ENCODE measurements at places on chromosomes 11 and 22.

DNA sequence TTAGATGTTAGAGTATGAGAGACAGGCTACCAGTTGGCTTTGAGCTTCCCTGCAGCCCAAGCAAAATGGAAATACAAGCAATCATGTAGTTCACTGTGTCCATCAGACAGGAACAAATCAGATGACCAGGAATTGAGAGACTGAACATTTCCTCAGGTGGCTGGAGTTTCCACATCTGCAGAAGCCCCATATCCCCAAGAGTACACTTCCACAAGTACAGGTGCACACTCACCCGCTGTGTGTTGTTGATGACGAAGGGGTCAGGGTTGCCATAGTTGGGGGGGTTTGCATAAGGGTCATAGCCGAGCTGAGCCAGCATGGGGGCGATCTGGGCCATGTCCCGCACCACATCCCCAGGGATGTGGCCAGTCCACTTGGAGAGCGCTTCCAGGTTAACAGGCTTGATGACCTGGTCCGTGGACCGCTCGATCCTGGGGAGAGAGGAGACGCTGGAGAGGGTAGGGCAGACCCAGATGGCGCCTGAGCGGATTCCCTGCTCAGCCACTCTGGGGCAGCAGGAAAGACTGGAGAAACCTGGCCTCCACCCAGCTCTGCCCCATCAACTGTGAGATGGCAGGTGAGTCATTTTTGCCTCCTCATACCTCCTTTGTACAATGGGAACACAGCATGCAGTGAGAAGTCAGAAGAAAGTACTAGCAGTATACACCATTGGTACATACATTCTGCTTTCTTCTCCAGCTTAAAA is 23.9 kb upstream of the TFIP11 start:
- DNase-seq: no peak

DNA sequence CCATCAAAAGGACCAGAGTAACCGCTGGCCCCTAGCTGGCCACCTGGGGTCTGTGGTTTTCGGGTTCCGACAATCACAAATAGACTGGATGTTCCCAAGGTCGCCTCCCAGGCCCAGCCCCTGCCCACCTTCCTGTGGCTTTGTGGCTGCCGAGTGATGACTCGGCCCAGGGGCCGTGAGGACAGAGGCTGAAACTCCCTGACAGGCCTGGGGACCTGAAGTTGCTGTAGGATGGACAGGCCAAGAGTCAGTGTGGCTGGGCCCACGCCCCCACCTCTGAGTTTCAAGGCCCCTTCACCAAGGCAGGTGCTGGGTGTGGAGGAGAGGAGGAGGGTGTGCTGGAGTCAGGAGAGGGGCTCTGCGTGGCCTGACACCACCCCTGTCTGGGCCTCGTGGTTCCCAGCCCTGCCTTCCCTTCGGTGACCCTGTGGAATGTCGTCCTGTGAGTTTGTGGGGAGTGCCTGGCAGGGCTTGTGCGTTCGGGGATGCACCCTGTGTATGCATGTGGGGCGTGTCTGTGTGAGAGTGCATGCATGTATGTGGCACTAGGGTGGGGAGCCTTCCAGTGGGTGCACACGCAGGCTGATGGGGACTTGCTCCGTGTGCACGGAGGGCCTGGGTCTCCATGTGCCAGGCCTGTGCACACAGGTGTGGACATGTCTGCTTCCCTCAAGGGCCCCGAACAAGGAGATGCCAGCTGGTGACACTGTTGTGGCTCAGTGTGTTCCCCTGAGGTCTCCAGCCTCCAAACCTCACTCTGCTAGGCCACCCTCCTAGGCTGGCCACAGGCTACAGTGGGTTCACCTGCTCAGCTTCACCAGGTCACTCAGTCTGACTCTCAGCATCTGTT is 8.4 kb upstream of the MGAT3 start:
- no peak for DNase-seq

DNA sequence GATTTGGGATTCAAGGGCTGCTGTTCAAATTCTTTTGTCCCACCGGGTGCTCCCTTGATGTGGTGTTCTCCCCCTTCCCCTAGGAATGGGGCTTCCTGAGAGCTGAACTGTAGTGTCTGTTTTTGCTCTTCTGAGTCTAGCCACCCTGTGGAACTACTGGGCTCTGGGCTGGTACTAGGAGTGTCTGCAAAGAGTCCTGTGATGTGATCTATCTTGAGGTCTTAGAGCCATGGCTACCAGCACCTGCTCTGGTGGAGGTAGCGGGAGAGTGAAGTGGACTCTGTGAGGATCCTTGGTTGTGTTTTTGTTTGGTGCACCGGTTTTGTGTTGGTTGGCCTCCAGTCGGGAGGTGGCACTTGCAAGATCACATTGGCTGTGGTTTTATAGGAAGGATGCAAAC is 46.2 kb downstream of the OR2AT4 start:
- no peak for DNase-seq

DNA sequence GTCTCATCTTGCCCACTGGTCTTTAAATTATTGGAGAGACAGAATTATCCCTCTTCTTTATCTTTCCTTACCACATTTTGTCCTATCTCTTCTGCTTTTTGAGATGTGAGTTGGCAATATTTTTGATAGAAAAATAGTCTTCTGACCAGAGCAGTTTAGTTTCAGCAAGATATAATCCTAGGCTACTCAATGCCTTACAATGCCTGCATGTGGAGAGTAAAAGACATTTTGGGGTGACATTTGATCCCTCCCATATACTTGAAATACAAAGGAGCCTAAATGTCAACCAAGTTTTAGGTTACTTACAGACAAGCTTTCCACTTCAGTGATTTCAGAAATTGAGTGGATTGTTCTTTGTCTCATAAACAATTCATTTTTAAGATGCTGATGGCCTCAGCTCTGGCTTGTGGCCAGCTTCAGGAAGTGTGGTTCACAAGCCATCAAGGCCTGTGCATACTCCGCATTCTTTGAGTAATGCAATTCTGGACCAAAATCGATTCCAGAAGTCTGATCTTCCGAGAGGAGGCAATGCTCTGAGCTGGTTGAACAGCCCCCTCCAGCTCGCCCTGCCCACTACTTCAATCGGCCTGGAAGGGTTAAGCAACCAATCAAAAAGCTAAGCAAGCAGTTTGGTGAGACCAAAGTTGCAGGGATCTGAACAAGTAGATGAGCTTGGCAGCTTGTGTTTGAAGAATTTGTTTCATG is 274.4 kb downstream of the BLID start:
- DNase-seq: no peak

- DNase-seq: no peak
These were observed 14.5 kb downstream of the SCGB1A1 start for GRCh38 chr11:62433141-62433903.

GRCh38 chr11:111019451-111019850 is 226.1 kb upstream of the POU2AF2 start:
- no peak for DNase-seq

DNA sequence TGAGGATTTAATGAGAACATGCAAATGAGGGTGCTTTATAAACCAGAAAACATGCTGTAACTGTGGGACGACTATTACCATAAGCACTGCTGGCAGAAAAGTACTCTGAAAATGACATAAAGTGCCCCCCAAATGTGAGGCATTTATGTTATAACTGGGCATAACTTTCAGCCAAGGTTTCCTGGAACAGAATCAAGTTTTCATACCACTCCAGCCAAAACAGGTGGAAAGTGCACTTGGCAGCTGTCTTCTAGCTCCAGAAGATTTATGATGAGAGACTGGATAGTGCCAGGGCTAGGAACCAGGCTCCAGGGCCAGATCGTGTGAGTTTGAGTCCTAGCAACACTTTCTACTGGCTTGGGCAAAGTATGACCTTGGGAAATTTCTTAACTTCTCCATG is 339.2 kb downstream of the TENM4 start:
- DNase-seq: no peak

GRCh38 chr11:68677432-68677831 is 6.9 kb upstream of the GAL start:
- DNase-seq: no peak

GRCh38 chr11:12762696-12763324 is 88.6 kb downstream of the TEAD1 start:
- no peak for DNase-seq

DNA sequence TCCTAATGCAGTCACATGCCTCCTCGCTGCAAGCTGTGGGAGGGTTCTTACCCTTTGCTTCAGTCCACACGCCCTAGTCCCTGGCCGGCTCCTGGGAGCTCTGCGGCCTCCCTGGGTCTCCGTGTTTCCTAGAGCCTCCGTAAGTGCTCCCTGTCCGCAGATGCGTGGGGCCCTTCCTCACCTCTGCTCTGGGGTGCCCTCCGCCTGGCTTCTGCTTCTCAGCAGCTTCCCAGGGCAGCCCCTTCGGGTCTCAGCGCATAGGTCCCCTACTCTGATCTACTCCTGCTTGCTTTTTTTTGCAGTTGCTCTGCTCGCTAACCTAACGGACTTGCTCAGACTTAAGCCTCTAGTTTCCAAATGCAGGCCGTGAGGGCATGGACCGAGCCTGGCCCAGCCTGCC is 22.4 kb downstream of the CAPN1 start:
- no peak for DNase-seq

DNA sequence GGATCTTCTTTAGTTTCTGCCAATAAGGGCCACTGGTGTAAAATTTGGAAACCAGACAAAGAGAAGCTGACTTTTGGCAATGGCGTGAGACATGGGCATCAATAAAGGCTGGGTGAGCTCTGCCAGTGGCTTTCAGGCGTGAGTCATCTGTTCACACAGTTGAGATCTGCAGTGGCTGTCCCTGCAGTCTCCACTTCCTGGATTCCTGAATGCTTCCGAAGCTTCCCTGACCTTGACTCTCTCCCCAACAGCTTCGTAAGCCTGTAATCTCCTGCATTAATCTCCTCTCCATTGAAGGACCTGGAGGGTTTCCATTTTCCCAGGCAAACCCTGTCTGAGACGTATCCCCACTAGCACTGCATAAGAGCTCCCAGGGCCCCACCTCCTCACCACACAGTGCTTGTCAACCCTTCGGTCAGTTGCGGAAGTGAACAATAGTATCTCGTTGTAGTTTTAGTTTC is 574.7 kb downstream of the TBC1D22A start:
- peak; percentile 13 for DNase-seq

DNA sequence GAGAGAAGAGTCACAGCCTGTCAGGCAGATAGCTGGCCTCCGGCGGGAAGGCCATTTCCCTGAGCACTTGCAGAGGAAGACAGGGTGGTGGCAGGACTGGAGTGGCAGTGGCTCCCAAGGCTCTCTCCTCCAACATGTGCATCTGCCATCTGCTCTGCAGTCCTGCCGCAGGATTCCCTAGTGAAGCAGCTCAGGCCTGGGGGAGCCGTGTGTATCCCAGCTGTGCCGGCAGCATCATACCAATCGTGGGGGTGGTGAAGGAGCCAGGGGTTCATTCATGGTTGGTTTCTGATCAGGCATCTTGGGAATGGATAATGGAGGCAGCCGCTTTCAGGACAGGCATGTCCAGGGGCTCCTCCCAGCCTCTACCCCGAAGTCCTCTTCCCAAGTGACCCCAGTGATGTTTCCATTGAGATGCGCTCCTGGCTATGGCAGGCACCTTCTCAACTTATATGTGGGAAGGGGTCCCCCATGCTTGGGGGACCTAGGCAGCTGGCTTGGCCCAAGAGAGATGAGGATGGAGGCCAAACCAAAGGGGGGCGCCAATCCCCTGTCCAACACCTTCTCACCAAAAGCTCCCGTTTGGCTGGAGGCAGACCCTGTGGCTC is 6.1 kb downstream of the TAGLN start:
- no peak for DNase-seq

DNA sequence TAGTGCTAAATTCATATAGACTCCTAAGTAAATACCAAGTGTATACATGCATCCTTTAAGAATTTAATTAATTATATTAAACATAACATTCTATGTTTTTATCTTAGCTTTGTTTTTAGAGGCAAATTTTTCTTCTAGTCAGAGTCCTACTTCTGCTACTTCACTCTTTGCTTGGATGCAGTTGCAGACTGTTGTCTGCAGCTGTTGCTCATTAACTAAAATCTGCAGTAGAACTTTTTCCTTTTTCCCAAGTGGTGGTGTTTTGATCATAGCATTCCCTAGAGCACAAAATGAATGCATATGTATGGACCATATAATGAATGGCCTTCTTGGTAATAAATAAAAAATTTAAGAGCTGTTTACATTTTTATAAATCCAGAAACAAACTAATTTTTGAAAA is 198.3 kb downstream of the CASP12 start:
- DNase-seq: no peak

DNA sequence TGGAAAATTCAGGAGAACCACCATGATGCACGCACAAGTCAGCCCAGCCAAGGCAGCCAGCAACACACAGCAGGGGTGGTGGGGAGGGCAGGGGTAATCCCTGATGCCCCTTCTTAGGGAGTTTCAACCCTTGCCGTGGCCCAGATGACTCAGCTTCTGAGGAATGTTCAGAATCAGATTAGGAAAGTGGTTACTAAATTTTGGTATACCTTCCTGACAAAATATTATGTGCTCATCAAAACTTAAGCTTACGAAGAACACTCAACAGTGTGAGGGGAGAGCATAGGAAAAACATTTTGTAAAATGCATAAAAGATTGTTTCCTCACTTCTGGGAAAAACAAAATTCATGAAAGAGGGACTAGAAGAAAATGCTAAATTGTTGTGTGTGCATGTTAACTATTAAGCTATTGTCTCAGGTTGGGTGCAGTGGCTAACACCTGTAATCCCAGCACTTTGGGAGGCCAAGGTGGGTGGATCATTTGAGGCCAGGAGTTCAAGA is 32.1 kb downstream of the SERPIND1 start:
- no peak for DNase-seq

DNA sequence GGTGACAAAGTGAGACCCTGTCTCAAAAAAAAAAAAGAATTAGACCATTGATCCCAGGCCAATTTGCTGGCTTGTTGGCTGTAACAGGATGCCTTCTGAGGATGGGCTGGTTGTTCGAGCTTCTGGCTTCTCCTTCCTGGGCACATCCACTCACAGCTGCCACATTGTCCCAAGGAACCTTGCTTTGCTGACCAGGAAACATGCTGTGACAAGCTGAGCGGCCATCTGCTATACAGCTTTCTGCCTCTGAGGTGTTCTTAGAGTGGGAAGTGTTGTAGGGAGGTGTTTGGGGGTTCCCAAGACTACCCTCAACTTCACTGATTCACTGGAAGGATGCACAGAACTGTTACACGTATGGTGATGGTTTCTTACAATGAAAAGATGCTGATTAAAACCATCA is 6.5 kb downstream of the SNAP29 start:
- no peak for DNase-seq

GRCh38 chr11:114262681-114263512 is 33.3 kb upstream of the NNMT start:
- DNase-seq: no peak

- DNase-seq: no peak
These were observed 69.8 kb downstream of the TRIM29 start for GRCh38 chr11:120068114-120068573.

GRCh38 chr11:121890946-121891515 is 225.0 kb downstream of the BLID start:
- no peak for DNase-seq

DNA sequence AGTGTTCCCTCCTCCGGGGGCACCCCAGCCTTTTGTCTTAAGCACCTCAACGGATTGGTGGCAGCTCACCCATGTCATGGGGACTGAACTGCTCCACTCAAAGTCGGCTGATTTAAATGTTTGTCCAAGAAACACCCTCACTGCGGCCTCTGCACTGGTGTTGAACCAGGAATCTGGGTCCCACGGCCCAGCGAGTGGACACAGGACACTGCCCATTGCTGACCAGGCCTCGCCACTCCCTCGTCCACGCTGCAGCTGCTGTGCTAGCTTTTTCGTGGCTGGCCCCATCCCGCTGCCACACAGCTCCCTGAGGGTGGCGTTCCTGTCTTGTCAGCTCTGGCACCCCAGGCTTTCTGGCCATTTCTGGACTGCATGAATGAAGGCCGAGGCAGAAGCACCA is 646.2 kb downstream of the BRD1 start:
- no peak for DNase-seq
